Pancreas (tissue), 10 donors: ENCODE measurements at places on chromosomes 5 and 9. TPM values are rescaled to one million over a fixed set of nuclear protein-coding genes. Genes with fewer than 3 reads are reported as not detected.

Gene CKS2
- total RNA-seq, result 0.83 TPM

DNA sequence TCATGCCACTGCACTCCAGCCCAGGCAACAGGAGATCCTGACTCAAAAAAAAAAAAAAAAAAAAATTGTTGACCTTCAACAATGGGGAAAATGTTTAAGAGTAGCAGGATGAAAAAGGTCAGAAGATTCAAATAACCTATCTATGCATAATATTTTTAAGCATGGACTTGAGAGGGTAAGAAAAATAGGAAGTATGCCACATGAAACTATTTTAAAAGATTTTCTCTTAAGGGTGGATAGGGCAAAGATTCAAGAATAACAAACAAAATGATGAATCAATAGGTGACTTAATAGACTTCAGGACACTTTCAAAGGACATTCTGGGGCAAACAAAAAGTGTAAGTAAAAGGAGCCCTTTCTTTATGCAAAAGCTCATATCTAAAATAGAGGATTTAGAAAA is 3.2 kb downstream of the TEX48 start:
- no peak for DNase-seq

Gene AQP3
- total RNA-seq, result 19.0 TPM

Gene ACTBL2
- not detected for total RNA-seq

Gene SLC6A3
- not detected for total RNA-seq

- no peak for DNase-seq
Measured at GRCh38 chr9:135356796-135357195, 122.8 kb upstream of the PPP1R26 start.

GRCh38 chr5:128470663-128471062 is 67.4 kb downstream of the FBN2 start:
- DNase-seq, result no peak
